ENCODE measurements at places on chromosomes 6 and 20.

DNA sequence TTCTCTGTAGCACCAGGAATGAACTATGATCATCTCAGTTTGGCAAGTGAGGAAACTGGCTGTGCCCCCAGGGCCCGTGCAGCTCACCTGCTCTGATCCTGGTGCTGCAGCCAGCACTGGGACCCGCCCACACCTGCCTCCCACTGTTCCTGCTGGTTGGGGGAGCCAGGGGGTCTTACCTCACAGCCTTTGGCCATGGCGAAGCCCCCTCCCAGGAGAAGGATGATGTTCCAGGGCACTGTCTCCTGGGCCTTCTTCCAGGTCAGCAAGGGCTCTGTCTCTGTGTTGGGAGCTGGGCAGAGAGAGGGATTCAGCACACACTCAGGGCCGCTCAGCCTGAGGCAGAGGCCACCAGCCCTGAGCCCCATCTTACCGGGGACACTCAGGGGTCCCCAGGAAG, 24.9 kb upstream of the OCSTAMP start:
- DNase-seq, result no peak

- no peak for DNase-seq
Observed at GRCh38 chr20:59718071-59718470, 113.7 kb downstream of the PHACTR3 start.

DNA sequence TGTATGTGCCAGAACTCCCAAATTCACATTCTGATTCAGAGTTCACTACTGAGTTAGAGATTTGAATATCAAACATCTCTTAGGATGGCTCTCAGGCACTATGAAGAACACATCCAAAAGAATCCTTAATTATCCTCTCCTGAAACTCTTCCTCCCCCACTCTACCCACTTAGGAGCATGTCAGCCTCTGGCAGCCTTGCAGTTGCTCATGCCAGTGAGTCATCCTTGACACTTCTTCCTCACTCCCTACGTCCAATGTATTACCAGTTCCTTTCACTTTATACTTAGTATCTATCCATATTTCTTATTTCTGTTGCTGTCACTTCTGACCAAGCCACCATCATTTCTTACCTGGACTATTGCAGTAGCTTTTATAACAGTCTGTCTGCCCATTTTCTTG, 192.0 kb upstream of the IMPG1 start:
- no peak for DNase-seq

DNA sequence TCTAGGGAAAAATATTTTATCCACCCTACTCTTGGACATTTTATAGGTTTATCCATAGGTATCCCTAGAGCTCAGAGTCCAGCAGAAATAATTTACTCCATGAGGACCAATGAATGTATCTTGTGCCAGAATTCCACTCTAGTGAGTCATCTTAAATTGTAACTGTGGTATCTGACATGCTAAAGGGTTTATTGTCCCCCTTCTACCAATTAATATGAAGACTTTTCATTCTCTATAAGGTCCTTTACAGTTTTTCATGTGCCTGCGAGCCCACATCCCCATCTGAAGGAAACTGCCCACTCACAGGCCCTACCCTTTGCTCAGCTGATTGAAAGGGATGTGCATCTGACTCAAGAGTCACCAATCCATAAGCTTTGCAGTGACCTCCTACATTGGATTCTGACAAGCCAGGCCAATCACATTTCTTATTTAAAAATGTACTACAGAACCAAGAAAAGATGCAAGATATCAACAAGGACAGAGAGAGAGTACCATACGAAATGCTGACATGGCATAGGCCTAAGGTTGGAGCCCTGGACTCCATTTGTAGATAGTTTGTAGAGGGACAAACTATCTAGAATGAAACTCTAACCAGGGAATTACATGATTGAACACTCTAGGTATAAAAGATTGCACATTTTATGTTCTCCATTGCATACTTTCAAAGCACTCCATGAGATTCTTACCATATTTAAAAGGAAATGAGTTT, 93.4 kb upstream of the DEFB112 start:
- no peak for DNase-seq

DNA sequence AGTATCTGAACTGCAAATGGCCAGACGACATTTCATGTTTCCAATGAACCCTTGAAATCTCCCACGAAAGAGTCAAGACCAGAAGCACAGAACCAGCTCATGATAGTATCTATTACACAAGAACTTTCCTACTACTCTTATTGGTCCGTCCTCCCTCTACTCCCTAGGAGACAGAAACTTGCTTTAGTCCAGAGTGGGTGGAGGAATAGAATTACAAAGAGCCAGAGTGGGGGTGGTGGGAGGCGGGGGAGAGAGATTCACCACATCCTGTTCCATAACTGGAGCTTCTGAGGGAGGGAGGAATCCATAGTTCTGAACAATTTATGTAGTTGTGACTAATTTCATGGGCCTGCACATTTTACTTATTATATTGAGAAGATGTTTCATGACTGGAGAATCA, 18.5 kb upstream of the WFDC10A start:
- DNase-seq, result no peak

DNA sequence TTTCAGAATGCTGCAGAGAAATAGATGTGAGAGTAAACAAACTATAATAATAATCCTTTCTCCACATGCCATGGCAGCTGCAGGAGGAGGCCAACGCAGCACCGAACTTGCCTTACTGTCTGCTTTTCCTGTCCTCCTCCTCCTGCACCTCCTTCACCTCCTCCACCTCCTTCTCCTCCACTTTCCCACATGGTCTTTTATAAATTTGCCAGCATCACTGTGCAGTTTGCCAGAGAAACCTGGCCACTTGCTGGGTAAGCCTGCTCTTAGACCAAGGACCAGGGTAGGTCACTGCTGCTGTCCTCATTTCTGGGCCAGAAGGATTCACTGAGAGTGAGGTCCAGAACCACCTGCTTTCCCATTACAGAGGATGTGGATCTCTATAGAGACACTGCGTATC, 8.7 kb downstream of the SGK1 start:
- no peak for DNase-seq

- no peak for DNase-seq
Observed at GRCh38 chr6:30067460-30068139, 602 bp downstream of the PPP1R11 start.

DNA sequence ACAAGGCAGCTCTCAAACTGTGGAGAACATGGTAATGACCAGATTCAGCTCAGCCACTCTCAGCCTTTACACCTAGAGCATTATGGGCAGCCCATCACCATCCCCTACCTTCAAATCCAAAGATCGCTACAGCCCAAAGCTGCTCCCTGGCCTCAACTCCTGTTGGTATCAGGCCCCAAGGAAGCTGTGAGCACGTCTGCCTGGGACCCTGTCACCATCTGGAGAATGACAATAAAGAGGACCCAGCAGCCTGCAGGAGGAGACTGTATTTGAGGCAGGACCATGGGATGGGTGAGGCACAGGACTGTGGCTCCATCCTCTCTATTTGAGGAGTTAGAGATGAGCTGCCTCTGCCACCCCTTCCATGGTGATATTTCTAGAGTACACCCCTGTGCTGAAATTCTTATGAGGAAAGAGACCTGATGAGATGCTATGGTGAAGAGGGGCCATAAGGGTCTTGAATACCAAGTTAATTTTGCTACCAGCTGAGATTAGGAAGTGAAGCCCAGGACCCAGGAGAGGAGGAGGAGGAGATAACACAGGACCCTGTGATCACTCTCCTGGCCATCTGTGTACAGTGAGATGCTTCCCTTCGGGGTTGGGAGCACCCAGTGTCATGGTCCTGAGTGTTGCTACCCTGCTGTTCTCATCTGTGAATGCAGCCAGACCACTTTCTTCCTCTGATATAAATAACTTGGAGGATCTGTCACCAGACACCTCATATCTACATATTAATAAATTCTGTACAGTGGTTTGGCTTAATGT, 19.6 kb upstream of the MICB start:
- no peak for DNase-seq

GRCh38 chr6:35089935-35090505, 51.1 kb downstream of the TCP11 start:
- no peak for DNase-seq

- DNase-seq, result no peak
Observed at GRCh38 chr20:53958260-53958659, 112.1 kb downstream of the BCAS1 start.

GRCh38 chr6:1627827-1628560, 18.3 kb downstream of the FOXC1 start:
- no peak for DNase-seq

GRCh38 chr6:42522942-42523814, 40.7 kb upstream of the UBR2 start:
- DNase-seq, result no peak

DNA sequence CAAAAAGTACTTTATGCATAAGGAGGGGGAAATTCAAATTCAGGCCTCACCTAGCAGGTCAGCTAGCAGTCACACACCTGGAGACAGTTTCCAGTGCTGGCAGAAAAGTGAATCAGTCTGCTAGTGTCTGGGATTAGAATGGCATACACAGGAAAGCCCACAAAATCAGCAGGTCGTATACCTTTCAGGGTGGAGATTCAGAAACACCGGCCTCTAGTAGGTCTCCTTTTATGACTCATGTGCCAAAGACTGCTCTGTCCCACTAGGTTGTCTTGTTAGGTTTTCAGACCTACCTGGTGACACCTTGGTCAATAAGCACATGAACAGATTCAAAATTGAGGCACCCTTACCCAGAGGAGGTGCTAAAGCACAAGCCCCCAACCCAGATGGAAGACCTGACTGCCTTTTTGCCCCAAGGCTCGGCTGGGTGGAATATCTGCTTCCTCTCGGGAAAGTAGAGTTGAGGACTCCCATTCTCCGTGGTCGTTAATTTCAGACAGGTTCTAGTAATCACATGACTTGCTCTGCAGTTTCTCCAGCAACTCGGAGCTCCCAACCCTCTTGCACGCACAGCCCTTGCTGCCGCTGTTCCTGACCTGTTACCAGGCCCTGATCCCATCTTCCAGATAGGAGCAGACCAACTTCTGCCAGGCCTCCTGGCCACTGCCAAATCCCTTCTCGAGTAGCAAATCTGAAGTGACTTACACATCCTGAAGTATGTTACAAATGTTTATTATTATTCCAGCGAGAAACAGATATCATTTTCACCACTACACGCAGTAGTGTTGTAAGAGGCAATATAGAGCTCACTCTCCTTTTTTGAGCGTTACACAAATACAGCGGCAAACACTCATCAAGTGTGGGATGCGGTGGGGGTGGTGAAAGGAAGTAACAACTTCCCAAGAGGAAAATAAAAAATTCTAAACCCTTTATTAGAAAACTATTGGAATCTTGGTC, 46.6 kb downstream of the AGPAT4 start:
- no peak for DNase-seq

- no peak for DNase-seq
Observed at GRCh38 chr6:144834426-144835038, 549.4 kb downstream of the UTRN start.

DNA sequence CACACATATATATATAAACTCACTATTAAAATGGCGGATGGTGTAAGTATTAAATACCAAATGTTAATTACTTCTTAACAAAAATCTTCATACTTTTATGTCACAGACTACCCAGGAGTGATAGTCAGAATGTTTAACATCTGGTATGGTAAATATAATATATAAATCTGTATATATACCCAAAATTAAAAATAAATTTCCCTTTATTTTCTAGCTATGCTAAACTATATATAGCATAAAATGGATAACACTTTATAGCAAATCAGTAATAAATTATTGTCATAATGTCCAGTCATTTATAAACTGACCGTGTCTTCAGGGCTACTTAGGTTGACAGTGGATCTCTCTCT, 37.1 kb downstream of the GSTA2 start:
- DNase-seq, result no peak

DNA sequence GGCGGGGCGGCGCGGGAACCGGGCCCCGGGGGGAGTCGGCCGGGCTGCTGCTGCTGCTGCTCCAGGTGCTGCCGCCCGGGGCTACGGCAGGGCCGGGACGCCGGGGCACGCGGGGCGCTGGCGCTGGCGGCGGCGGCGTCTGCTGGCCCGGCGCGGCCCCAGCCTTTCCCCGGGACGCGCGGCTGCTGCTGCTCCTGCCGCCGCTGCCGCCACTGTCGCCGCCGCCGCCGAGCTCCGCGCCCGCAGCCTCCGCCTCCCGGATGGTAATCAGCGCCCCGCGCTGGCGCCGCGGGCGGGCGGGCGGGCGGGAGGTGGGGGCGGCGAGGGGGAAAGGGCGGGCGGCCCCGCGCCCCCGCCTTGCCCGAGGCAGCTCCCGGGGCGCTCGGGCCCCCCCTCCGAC, 306 bp downstream of the EBF4 start:
- DNase-seq, result no peak

GRCh38 chr6:144029452-144029851, 21.4 kb upstream of the PLAGL1 start:
- DNase-seq, result no peak

DNA sequence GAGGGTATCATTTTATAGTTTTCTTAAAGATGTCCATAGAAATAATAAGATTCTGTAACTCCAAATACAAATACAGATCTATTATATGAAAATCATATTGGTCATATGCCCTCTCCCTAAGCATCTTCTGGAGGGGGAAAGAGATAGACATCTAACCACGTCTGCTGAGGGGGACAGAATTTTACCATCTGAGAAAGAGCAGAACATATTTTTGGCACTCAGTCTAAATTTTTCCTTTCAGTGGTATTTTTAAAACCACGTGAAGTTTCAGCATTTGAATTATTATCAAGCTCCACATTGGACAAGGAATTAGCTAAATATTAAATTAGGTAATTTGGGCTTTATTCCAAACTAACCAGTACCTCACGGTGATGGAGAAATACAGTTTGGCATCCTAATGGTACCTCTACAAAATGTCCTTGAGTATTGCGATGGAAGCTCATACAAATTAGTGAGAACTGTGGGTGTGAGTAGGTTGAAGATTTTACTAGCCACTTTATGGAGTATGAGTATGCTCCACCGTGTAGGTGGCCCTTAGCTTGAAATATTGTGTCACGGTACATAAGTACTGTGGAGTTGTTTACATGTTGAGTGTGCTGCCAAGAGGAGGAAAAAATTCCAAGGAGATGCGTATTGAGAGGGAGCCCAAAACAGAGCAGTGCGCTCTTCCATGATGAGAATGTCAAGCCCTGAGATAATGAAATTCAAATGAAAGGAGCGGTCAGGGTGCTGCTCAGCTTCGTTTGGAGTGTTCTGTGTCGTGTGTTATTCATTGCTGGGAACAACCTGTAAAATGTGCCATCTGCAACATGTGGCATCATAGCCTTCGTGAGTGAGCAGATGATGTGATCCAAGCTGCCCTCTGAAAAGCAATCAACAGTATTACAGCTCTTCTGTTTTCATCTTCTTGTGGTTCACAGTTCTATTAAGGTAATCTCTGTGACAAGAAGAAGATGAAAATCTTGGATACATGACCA, 48.4 kb upstream of the PHACTR2 start:
- DNase-seq, result no peak

DNA sequence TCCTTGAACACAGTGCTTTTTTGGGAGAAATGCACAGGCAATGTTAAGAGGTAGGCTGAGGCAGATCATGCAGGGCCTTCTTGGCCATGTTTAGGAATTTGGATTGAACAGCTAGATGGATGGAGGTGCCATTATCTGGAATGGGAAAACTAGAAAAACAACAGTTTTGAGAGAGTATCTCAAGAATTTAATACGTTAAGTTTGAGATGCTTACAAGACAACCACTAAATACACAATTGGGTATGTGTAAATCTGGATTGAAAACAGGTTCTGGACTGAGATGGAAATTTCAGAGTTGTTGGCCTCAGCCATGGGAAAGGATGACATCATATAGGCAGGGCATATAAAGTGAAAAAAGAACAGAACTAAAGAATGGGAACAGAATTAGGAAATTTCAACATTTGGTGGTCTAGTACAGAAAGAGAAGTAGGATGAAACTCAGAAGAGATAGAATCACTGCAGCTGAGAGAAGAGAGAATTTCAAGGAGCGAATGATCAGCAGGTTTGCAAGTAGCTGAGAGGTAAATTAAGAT, 37.1 kb downstream of the NCOA7 start:
- no peak for DNase-seq
